Pulmonary artery endothelial cell (primary cell): ENCODE measurements at places on chromosomes 11 and 22. TPM values are rescaled to one million over a fixed set of nuclear protein-coding genes. Genes with fewer than 3 reads are reported as not detected.

DNA sequence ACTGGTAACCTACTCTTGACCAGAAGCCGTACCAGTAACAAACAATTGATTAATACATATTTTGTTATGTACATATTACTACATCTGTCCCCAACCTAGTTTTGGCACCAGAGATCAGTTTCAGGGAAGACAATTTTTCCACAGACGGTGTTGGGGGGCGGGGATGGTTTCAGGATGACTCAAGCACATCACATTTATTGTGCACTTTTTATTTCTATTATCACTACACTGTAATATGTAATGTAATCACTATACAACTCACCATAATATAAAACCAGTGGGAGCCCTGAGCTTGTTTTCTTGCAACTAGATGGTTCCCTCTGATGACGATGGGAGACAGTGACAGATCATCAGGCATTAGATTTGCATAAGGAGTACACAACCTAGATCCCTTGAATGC, 15.5 kb downstream of the DGCR8 start:
- no peak for DNase-seq

DNA sequence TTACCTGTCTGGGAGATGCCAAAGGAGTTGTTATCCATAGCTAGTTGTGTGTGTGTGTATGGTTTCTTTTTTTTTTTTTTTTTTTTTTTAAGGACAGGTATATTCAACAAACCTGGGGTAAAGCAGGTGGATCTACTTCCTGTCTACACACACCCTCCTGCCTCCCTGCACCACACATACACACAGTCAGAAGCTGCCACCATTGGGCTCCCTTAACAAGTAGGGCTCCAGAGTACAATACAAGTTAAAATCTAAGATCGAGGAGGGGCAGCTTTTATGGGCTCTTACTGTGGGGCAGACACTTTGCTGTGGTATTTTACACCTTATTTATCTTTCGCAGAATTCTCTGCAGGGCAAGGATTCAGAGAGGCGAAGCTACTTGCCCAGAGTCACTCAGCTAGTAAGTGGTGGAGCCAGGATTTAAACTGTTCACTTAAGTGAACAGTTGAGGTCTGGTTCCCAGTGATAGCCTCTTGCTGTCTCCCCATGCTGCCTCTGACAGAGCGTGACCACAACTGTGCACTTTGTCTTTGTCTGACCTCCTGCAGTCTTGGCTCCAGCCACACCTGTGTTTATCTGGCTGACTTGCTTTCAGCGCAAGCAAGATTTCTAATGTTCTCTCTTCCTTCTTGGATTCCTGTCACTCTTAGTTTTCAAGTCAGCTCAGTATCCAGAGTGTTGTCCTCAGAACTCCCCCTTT, 135.0 kb downstream of the CSNK2A3 start:
- DNase-seq = no peak

GRCh38 chr11:64713016-64713707, 9.8 kb downstream of the NRXN2 start:
- no peak for DNase-seq

DNA sequence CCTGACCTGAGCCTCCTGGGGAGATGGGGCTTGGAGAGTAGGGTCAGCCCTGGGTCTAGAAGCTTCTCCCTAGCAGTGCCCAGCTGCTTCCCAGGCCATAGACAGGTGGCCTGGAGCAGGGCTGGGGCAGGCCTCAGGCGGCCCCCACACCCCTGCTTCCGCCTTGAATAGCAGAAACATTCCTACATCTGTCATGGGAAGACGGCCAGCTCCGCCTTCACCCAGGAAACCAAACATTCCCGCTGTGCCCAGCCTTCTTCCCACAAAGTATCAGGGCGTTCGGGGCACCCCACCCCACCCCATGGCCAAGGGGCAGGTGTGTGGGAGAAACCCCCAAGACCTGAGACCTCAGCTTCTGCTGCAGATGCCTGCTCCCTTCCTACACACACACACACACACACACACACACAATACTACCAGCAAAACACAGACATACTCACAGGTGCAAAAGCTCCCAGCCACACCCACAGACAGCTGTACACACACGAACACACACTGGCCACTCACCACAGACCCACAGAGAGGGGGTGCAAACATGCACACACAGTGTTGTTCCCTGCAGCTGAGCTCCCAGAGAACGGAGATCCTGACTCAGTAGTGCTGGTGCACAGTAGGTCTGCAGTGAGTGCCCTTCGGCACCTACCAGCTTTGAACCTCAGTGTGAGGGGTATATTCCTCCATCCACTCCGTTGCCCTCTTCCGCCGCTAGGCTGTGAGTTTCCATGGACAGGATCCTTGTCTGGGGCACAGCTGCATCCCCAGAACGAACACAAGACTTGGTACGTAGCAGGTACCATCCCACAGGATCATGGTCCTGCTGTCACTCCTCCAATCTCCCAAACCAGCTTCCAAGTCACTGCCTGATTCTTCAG, 37.4 kb downstream of the PDGFB start:
- no peak for DNase-seq

DNA sequence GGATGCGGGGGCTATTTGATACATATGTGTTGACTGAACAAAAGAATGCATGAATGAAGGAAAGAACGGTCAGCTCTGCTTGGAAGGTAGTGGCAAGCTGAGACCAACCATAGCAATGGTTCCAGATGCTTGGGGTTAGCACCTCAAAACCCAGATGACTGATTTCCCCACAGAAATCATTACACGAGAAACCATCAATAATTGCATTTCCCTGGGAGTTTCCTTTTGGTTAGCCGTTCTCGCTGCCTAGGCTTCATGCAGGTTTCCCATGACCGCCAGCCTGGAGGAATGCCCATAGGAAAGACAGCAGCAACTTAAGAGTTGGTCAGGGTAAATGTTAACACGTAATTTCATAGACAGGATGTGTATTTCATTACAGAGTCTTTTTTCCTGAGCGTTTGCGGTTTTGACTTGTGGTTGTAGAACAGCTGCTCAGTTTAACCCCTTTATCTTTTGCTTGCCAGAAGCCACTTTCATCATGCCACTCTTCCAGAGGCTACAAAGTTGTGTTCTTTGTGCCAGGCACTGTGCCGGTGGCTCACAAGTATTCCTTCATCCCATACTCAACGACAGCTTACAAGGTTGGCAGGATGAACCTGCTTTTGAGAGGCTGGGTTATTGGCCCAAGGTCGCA, 2.8 kb downstream of the IL17RA start:
- no peak for DNase-seq

The CCND1 gene
- 318 and 349 TPM in 2 replicates for total RNA-seq
